Mucosa of descending colon (tissue), 3 donors: ENCODE measurements at places on chromosomes 12 and 14. TPM values are rescaled to one million over a fixed set of nuclear protein-coding genes. Genes with fewer than 3 reads are reported as not detected.

A2M gene
- 83.5 TPM for total RNA-seq

CCDC177 gene
- not detected for total RNA-seq

MIP gene
- total RNA-seq = not detected

CMA1 gene
- total RNA-seq = 1.6 TPM

USP44 gene
- total RNA-seq = 0.20 TPM

TEX22 gene
- 2.0 TPM for total RNA-seq

DNA sequence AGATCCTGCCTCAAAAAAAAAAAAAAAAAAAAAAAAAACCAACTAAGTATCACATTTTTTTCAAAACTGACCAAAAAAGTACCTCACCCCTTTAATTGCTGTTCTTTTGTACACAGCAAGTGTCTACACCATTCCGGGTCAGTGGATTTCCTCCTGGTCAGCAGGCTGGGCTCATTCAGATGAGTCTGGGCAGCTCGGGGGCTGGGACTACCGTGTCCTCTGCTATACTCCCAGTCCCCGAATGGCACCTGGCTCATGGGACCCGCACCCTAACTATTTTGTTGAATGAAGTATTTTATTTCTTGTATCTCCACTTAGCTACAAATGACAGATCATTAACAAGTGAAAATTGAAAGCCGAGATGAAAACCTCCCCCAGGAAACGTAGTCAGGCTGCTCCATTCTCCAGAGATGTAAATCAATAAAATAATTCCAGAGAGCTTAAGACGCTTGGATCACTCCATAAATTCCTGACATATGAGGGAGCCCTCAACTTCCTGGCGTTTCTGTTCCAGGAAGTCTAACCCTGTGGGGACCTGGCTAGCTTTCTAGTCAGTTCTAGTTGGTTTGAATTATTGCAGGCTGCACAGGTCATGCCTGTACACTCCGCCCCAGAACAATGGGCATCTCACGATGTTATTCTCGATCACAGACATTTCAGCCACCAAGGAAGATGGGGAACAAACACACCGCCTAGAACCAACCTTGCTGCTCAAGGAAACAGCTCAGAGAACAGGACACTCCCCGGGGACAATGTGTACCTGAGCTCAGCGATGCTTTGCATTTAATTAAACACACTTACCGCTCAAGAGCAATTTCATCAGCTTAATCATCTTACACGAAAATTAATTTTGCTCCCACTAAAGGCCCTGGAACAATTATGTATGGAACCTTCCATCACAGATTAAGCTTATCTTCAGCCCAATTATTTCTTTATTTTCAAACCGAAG is 76.3 kb downstream of the RIMBP2 start:
- DNase-seq = no peak

- DNase-seq = no peak
These were observed 25.9 kb upstream of the EDDM3A start for GRCh38 chr14:20719777-20720176.

DNA sequence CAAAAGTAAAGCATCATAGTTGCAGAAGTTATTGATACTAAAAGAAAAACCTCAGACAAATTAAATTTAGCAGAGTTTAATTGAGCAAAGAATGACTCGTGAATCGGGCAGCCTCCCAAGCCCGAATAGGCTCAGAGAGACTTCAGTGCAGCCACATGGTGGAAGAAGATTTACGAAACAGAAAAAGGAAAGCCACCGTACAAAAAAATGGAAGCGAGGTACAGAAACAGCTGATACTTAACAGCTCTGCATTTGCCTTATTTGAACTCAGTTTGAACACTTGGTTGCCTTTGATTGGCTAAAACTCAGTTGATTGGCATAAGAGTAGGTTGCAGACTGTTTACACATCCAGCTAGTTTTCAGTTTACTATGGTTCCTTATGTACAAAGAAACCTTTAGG is 12.9 kb downstream of the TTC9 start:
- DNase-seq = no peak

- no peak for DNase-seq
These were observed 62.6 kb upstream of the KITLG start for GRCh38 chr12:88642675-88643431.

DNA sequence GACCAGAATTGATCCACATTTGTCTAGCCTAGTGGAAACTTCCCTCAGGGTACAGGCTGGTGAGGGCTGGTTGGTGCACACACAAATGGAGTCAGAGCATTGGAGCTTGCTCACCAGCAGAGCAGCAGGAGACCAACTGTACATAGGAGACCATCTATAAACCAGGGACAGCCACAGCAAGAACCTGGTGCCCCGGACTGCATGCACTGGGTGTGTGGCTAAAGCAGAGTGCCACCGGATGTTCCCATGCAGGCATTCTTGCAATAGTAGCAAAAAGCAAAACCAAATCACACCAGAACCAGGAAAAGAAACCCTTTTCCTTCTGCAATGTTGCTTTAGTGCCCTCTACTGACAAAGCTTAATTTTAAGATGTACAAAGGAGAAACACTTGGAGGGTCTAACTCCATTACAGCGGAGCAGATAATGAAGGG is 136.4 kb downstream of the MDGA2 start:
- no peak for DNase-seq

DNA sequence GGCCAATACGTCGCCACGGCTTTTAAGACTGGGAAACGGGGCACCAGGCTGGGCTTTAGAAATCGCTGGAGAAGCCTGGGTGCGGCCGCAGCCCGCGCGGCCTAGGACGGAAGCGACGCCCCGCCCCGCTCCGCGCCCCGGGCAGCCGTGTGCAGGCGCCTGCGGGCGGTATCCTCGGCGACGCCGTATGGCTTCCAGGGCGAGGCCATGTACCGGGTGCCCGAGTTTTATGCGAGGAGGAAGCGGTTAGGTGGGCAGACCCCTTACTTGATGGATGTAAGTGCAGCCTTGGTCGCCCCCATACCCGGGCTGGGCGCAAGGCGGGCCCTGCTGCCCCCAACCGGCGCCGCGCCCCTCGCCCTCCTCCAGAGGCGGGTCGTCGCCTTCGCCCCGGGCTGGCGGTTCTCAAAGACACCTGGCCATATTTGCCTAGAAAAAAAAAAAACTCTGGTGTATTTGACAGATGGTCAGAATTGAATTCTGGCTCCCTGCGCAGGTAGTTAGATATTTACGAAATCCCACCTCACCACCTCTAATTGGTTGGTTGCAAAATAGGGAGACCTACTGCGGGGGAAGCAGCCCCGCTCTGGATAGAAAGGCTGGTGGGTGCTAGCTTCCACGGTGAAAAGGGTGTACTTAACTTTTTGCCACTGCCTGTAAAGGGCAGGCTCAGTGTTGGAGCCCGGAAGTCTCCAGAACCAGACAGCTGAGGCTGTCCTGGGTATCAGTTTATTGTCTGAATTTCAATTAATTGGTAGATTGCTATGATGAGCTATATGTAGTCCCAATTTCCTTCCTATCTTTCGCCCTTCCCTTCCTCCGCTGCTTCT is at the start of gene PPP1R36:
TSS of gene PPP1R36 (plus strand) at position 171 of the 830 bp plus-strand sequence. CDS start at position 208, 37 bp downstream.
- DNase-seq = peak; percentile 84

- DNase-seq = no peak
These were observed 114.5 kb downstream of the CMAS start for GRCh38 chr12:22160396-22161003.

- no peak for DNase-seq
These were observed 85.6 kb downstream of the NT5DC3 start for GRCh38 chr12:103755425-103755824.

DNA sequence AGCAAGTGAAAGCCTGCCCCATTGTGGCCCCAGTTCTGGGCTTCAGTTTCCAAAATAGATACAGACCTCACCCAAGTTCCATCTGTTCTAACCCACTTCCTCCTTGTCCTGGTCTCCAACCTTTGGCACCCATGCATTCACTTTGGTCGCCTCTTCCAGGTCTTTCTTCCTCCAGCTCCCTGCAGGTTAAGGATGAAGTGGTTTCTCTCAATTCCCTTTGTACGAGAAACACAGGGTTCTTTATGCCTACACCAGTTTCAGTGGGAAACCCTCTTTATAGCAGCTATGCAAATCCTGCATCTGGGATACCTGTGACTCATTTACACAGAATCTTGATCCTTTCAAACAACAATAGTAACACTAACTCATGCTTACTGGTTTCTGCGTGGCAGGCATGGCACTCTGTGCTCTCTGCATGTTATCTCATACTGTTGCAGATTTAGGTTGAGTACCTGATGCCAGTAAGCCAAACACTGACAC is 110.6 kb upstream of the AMIGO2 start:
- DNase-seq = no peak

DNA sequence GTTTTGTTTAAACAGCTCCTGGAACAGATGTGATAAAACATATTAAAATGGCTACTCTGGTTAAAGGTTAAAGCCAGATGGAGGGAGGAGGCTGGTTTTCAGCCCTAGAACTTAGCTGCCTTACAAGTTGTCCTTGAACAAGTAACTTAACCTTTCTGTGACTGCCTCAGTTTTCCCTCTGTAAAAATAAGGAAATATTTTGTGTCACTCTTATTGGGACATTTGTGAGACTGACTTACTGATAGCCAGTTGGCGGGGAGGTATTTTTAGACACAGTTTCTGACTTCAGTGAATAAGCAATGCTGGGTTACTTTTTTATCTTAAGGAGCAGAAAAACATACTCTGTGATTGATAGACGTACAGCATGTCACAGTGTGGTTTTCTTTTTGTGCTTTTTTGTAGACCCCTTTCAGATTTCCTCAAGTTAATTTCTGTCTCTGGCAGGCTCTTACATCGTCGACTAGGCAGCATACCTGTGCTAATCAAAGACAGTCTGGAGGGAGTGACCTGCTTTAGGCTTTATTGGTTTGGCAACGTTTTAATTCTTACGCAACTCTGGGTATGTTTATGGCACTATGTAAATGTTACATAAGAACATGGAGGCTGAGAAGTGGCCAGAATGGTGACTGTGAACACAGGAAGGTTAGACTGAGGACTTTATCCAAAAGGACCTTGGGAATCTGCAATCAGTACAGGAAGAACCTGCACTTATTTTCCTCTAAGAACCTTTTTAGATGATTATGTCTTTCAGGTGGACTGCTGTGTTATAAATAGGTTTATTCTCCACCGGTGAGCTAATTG is 3.3 kb downstream of the ACVR1B start:
- no peak for DNase-seq

DNA sequence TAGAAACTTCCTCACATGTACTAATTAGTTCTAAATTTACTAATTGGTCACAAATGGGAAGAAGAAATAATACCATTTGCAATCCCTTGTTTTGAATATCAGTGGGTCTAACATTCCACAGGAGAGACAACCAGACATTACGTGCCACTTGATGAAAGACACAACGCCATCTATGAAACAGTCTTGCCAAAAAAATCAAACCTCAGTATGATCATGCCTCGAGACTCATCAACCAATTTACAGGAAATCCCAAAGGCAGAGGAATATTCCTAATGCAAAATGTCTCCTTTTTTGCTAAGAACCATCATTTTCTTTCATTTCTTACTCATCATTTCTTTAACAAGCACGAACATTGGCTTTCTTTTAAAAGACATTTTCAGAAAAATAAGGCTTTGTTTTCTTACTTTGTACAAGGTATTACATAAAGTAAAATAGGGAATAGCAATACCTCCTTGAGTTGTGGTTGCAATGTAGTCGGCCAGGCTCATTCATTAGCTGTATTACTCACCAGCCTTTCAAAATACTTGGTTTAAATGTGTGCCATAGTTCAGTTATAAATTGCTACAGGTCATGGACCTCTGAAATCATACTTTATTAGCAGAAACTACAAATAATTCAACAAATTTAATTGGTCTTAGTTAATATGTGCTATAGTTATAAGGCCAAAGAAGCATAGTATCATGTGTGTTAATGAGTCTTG is 436.2 kb upstream of the FLRT2 start:
- no peak for DNase-seq

GRCh38 chr12:64610079-64610659 is at the start of gene RASSF3:
Gene RASSF3, plus strand, starts transcription at chr12:64610495. Its CDS starts 138 bp downstream, at chr12:64610633.
- peak; percentile 90 for DNase-seq

DNA sequence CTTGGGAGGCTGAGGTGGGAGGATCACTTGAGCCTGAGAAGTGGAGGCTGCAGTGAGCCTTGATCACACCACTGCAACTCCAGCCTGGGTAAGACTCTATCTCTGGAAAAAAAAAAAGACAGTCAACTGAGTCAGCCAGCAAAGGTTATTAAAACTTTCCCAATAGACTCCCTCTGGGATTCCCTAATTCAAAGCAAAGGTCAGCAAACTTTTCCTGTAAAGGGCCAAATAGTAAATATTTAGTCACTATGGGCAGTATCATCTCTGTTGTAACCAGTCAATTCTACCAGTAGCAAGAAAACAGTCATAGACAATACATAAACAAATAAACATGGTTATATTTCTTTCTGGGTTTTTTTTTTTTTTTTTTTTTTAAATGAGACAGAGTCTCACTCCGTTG is 122.5 kb downstream of the IPO8 start:
- no peak for DNase-seq

DNA sequence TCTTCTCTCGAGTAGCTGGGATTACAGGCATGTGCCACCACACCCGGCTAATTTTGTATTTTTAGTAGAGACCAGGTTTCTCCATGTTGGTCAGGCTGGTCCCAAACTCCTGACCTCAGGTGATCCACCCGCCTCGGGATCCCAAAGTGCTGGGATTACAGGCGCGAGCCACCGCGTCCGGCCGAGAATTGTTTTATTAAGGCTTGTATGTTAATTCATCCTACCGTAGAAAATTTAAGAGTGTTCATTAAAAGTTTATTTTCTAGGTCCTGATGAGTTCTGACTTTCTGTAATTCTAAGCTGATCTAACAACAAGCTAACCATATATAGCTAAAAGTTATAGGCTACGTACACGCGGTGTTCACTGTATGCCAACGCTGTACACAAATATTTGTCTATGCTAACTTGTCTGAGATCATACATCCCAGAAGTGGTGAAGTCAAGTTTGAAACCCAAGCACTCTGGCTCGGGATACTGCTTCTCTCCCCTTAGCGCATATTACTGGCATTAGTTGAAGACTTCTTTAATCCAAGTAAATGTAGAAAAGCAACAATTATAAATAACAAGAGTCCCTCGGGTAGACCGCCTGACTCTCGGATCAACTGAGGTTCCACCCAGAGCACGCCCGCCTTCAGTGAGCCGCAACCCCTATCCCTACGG is 570 bp upstream of the MRPS35 start:
- peak; percentile 51 for DNase-seq

DNA sequence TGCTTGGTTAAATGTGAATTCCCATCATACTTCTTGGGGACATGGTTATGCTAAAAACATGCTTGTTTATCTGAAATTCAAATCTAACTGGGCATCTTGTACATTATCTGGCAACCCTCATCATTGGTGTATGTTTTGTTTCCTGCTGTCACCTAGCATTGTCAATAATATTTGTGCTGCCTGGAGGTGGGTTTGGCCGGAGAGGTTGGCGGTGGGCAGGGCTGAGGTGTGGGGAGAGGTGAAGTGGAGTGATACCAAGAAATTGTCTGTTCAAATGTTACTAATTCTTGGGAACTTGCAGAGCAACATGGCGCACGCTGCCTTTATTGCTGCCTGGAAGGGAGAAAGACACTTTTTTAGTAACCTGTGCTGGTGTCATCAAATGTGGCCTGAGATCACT is 280.5 kb downstream of the VRK1 start:
- no peak for DNase-seq

- DNase-seq = no peak
These were observed 190.2 kb downstream of the MON2 start for GRCh38 chr12:62656591-62657362.
